Left ventricle myocardium superior (tissue), 1 donor: ENCODE measurements at places on chromosomes 3 and 15.

DNA sequence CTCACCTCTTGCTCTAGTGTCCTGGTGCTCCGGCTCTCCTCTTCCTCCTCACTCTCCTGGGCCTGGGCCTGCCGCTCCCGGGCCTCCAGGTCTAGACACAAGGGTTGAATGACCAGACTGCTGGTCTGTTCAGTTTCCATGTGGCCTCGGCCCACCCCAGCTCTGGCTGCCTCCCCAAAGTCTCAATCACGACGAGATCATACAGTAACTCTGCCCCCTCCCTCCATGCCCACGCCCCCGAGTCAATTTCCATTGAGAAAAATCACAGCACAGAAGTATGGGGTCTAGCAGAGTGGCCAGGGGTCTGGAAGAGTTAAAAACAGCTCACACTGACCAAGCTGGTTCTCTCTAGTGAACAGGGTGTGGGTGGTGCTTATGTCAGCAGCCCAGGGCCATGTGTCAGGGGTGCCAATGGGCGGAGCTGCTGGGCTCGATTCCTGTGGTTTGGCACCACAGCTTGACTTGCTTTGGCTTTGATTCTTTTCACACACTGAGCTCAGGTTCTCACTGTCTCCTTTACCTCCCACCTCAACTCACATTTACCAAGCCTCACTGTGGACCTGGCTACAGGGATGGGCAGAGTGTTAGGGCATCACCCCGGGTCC lies 6.9 kb downstream of the C15orf62 start:
- DNase-seq = no peak

DNA sequence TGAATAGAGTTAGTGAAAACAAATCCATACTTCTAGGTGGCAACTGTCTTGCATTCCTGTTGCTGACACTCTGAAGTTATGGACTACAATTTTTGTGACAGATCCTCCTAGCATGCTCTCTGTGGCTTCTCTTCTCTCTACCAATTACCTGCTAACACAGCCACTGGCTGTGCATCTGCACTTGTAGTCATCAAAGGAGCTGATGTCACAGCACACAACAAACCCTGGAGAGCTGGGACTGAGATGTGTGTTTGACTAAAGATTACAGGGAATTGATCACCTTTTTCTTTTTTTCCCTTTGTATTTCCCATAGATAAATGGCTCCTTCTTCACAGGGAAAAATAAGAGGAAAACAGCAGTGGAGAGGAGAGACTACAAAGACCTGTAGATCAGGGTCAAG lies 278.4 kb upstream of the CCDC54 start:
- DNase-seq = no peak

GRCh38 chr15:75073197-75073596 lies 49.8 kb downstream of the PPCDC start:
- DNase-seq = no peak

DNA sequence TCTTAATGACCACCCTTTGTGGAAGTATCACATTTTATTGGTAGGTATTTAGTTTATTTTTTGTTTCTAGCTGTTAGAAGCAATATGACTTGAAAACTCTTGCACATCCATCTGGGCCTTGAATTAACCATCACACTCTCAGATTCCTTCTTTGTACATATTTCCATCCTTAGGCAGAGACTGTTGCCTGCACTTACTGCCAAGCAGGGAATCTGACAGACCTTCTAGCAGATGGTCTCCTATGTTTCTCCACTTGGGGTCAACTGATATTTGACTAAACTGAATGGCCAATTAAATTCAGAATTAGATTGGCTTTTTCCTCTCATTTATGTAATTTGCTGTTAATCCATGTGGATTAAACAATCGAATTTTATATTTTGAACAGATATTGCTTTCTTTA lies 324.9 kb upstream of the TGFBR2 start:
- no peak for DNase-seq

DNA sequence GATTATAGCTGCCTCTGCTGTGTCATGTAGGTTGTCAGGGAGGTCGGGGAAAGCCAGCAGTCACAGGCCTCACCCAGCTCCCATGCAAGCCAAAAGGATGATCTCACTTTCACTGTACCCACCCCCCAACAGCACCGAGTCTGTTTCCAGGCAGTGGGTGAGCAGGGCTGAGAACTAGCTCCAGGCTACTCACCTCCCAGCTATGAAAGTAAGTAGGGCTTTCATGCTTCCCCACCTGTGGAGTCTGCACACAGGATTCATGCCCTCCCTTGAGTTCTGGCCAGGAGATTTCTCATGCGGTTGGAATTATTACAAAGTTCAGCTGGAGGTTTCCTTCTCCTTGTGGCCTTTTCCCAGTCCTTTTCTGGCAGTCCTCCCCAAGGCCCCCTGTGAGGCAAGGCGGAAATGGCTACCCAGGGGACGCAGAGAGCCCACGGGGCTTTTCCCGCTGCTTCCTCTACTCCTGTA lies 356.2 kb downstream of the SV2B start:
- no peak for DNase-seq

DNA sequence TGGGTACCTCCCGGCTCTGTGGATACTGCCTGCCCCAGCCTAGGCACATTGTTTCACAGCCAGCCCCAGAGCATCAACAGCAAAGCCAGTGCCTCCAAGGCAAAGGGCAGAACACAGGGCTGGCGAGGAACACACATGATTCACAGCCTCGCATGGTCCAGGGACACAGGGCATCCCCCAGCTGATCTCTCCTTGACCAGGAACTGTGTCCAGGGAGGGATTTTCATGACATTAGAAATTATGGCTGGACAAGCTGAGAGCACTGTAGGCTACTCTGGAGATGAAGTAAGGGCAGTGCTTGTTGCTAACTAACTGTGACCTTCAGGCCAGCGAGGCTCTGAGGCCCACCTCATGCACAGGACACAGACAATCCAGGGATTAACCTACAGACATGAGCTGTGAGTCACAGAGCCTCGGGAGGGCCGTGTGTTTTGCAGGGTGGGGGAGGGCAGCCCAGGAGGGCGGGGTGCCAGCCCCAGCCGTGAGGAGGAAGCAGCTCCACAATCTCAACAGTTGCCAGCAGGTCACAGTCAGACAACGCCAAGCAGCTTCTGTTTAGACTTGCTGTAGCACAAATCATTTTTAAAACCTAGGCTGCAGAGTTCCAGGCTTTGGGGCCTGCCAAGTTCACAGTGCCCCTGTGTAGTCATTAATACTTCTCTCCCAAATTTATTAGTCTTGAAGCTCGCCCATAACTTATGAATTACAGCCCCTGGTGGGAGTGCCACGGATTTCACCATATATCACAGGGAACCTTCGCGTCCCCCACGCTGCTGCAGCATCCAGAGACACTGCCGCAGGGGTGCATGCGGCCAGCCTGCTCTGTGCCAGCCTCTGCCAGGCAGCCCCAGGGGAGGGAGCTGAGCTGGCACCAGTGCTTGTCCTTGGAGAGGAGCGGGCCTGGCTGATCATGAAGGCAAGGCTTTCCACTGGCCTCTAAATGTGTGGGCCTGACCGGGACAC lies 114.7 kb downstream of the ETFA start:
- peak; percentile 66 for DNase-seq

DNA sequence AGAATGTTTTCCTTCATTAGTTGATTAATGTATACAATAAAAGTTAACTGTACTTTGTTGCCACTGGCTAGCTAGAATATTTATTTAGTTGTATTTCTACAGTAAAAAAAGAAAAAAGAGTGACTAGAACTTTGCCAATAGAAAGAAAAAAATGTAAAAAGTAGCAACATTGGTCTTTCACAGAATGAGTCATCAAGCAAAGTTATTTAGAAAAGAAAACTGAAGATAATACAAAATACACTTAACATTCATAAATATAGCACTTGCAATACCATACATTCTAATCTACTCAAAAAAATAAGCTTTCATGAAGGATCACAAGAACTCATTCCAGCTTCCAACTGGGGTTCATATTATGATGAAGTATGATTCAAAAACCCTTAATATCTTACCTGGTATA lies 83.4 kb downstream of the AQR start:
- DNase-seq = no peak
